ENCODE measurements at places on chromosomes 7 and 10.

GRCh38 chr10:31910016-31910415, 18.6 kb downstream of the ARHGAP12 start:
- no peak for DNase-seq

GRCh38 chr10:48670978-48671913, 13.4 kb upstream of the WDFY4 start:
- DNase-seq = no peak

GRCh38 chr10:10642189-10642588, 375.5 kb upstream of the CELF2 start:
- DNase-seq = no peak

- DNase-seq = no peak
Observed at GRCh38 chr10:77909021-77909748, 17.4 kb downstream of the DLG5 start.

DNA sequence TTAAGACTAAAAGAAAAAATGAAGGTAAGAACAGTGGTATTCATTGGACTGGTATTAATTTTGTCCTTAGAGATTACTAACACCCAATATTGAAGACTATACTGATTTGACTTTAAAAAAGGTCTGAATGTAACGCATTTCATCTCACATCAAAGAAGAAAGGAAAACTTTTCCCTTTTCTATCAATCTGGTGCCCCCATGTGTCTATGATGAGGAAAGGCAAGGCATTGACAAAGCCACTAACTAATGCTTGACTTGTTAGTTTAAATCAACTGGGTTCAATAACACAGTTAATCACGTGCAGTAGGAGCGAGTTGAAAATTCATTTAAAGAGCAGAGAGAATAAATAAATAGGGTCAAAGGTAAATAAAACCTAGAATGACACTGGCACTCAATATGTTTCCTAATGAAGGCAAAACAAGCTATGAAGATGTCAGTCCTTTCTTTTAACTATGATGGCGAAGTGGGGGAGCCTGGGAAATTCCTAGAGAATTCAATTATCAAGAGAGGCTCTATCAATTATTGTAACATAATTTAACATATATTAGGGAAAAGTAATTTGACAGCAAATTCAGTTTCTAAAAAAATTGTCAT, 180.9 kb downstream of the ANK3 start:
- no peak for DNase-seq

- no peak for DNase-seq
Observed at GRCh38 chr7:35019179-35019729, 18.0 kb downstream of the DPY19L1 start.

DNA sequence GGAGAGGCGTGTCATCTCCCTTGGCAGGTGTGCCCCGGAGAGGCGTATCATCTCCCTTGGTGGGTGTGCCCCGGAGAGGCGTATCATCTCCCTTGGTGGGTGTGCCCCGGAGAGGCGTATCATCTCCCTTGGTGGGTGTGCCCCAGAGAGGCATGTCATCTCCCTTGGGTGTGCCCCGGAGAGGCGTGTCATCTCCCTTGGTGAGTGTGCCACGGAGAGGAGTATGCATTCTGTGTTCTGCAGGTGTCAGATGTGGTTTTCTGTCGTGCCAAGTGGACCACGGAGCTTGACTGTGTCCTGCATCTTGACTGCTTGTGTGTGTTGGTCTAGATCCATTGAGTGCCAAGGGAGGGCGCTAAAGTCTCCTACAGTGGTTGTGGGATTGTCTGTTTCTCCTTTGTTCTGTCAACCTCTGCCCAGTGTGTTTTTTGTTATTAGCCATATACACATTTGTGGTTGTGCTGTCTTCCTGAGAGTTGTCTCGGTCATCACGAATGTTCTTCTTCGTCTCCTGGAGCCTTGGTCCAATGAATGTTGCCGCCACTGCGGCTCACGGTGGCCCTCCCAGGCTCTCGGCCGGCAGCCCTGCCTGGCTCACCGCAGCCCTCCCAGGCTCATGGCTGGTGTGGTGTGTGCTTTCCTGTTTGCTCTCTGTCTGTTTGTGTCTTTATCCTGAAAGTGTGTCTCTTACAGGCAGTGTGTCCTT, 96.8 kb downstream of the INPP5A start:
- peak; percentile 51 for DNase-seq

- no peak for DNase-seq
Observed at GRCh38 chr10:123614888-123615287, 51.3 kb upstream of the GPR26 start.

GRCh38 chr7:159006610-159007130, 138.0 kb downstream of the VIPR2 start:
- no peak for DNase-seq

DNA sequence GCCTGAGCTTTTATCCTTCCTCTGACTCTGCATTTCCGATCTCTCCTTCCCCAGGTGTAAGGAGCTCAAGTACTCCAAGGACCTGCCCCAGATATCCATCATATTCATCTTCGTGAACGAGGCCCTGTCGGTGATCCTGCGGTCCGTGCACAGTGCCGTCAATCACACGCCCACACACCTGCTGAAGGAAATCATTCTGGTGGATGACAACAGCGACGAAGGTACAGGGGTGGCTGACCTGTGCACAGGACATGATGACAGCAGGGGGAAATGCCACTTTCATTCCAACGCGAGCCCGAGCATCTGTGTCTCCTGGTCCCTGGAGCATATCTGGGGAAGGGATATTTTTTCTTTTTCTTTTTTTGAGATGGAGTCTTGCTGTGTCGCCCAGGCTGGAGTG, 256.2 kb downstream of the GALNT17 start:
- DNase-seq = no peak

- peak; percentile 84 for DNase-seq
Observed at GRCh38 chr7:151086802-151087244, 548 bp downstream of the AGAP3 start.

DNA sequence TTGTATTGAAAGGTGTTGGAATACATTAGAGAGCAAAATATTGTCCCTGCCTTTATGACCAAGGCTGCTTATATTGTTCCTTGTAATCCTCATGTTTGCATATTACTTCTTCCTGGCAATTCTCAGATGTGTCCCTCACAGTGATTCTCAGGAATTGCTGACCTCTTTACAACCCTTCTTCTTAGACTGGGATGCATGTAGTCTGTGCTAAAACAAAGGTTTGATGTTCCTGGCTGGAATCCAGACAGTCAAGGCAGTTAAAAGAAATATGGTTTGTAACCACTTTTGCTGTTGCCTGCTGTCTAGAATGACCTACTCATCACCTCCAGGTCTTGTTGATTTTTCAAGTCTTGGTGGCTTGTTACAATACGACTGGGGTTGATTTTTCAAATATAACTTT, 367.6 kb downstream of the HGF start:
- DNase-seq = no peak

DNA sequence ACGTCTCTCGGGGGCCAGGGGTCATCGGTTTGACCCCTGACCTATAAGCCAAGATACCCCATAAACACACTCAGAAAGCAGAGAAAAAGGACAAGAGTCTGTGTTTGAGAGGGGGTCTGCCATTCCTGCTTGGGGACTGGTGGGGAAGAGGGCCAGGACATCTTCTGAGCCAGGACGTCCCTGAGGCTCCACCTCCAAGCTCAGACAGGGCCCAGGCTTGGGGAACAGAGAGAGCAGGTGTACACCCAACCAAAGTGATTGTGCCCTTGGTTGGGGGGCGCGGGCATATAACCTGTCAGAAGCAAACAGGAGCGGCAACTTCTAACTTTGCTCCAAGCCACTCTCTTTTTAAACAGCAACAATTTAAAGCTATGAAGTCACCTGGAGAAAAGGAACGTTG, 33.9 kb upstream of the PPIF start:
- no peak for DNase-seq

DNA sequence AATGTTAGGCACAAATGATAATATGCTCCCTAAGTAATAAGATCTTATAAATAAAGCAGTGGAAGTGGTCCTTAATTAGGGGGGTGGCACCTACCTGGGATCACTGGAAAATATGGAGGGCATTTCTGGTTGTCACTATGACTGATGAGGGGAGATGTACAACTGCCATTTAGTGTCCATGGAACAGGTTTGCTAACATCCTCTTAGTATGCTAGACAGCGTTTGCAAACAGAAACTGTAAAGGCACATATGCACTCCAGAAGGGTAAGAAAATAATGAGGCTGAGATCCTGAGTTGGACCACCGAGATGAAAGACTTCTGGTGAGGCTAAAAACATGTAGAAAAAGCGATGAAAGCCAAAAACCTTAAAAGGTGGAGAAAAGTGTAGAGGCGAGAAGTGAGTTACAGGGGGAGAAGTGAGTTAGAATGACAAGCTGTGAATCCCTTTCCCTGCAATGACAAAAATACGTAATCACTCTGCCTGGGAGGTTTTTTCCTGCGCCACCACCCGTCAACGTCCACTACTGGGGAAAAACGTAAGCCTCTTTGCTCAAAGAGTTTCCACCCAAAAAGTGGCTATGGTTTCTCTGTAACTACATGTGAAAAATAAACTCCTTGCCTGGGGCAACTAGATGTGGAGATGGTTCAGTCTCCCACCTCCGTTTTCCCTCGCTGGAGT, 767 bp downstream of the KRIT1 start:
- DNase-seq = no peak

GRCh38 chr7:21967598-21968003, 21.9 kb upstream of the CDCA7L start:
- DNase-seq = no peak

DNA sequence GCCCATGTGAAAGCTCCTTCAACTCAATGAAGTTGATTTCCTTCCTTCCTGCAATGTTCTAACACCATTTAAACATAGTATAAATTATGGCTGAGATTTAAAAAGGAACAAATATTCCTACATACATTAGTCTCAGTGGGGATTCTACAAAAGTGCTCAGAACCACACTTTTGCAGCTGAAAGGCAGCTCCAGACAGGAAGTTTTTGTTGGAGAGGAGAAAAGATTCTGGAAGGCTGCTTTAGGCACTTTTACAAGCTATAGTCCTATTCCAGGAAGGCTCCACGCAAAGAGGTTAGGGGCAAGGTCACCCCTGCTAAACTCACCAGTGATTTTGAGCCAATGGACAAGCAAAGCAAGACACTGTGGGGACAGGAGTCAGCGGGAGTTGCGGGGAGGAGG, 179.2 kb upstream of the CDCA7L start:
- no peak for DNase-seq

GRCh38 chr10:89653410-89653869, 8.4 kb upstream of the PANK1 start:
- no peak for DNase-seq

DNA sequence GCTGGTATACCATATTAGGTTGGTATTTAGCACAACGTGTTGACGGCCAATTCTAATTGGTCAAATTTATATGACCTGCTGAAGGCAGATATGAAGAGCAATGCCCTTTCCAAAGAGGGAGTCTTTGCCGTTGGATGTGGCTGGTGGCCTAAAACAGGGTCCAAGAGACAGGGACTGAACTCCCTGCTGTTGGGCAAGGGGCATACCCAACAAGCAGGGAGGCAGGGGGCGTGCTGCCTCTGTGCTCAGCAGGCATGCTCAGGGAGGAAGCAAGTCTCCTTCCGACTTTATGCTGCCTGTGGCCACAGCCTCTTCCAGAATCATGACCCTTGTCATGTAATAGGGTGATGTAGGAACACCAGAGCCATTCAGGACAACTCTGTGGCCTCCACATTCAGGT, 167.7 kb upstream of the NPVF start:
- DNase-seq = no peak

- DNase-seq = no peak
Observed at GRCh38 chr7:23533238-23533604, 1.4 kb upstream of the TRA2A start.

GRCh38 chr10:12572281-12572680, 222.9 kb downstream of the CAMK1D start:
- no peak for DNase-seq

- no peak for DNase-seq
Observed at GRCh38 chr7:130886438-130887135, 152.6 kb upstream of the KLF14 start.

DNA sequence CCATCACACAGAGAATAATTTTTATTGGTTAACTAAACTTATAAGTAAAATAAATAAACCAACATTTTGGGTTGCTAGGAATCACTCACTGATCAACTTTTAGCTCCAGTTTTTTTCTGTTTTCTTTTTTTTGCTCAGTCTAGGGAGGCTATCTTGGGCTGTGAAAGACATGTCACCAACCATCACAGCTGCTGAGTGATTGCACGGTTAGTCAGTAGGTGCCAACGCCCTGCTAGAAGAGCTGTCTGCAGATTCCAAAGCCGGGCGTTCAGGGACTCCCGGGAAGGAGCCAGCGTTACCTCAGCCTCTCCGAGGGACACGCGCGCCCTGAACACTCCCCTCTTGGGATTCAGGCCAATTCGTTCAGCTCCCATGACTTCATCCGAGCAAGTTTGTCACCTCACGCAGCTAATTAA, 604 bp upstream of the STAM start:
- no peak for DNase-seq

DNA sequence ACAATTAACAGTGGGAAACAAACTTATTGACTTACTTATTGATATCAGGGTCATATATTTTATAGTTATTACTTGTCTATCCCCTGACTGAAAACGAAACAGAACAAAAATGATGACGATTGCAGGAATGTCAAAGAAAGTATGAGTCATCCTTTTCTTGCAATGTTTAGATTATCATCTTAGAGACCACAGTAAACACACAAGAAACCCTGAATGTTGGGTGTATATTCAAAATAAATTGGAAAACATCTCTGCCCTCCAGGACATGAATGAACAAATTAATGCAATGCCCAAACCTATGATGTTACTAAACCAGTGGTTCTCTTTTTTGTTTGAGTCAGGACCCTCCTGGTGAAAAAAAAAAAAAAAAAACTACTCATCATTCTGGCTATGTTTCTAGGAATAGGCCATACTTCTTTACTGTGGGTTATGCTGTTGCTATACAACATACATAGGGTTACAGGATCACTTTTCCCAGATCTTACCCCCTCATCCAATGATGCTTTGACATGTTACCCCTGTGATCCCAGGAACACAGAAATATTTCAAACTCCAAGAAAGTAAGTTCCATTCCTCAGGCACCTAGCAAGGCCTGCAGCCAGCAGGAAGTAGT, 623.4 kb upstream of the IGFBP3 start:
- no peak for DNase-seq

DNA sequence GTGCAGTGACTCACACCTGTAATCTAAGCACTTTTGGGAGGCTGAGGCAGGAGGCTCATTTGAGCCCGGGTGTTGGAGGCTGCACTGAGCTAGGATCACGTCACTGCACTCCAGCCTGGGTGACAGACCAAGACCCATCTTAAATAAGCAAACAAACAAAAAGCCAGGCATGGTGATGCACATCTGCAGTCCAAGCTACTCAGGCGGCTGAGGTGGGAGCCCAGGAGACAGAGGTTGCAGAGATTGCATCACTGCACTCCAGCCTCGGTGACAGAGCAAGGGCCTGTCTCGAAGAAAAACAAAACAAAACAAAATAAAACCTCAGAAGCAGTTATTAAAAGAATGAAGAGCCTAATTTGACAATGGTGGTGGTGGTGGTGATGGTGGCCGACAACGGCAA, 132.5 kb downstream of the PARD3 start:
- DNase-seq = no peak

Measured in left lung (tissue), 14 donors.